ENCODE measurements at places on chromosomes 2 and 18. TPM values are rescaled to one million over a fixed set of nuclear protein-coding genes. Genes with fewer than 3 reads are reported as not detected.

GRCh38 chr2:112138159-112139032 lies at the start of gene FBLN7:
Gene FBLN7, plus strand, starts transcription at chr2:112138385. Its CDS starts 271 bp downstream, at chr2:112138656.
- DNase-seq, result peak; percentile 47

DNA sequence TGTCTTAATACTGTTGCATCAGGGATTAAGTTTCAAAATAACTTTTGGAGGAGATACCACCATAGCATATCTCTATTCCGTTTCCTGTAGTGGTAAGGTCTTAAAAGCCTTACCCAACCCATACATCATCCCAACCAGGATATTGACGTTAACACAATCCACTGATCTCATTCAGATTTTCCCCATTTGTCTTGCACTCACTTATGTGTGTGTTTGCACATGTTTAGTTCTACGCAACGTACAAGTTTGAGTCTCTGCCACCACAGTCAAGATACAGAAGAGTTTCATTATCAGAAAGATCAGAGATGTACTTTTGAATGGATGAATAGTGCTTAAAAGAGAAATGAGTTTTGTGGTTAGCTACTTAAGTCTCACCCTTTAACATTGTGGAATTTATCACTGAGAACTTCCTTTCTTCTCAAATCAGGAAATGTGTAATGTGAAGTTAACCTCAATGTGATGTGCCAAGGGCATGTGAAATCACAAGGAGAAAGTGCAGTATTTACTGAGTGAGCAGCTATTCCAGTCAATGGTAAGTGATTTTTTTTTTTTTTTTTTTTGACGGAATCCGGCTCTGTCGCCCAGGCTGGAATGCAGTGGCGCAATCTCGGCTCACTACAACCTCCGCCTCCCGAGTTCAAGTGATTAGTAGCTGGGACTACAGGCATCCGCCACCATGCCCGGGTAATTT lies 69.2 kb upstream of the EPHA4 start:
- no peak for DNase-seq

GRCh38 chr2:118861242-118861641 lies 13.8 kb upstream of the EN1 start:
- DNase-seq, result no peak

Gene ADRA2B
- total RNA-seq, result 3.1 TPM

GRCh38 chr18:71583252-71583651 lies 960.9 kb downstream of the CBLN2 start:
- DNase-seq, result no peak

GRCh38 chr2:80092474-80092873 lies 212.1 kb downstream of the LRRTM1 start:
- DNase-seq, result no peak

GRCh38 chr2:218756599-218757377 lies 25.2 kb upstream of the CYP27A1 start:
- DNase-seq, result no peak

GRCh38 chr2:37052600-37053332 lies 31.4 kb downstream of the HEATR5B start:
- peak; percentile 3 for DNase-seq

DNA sequence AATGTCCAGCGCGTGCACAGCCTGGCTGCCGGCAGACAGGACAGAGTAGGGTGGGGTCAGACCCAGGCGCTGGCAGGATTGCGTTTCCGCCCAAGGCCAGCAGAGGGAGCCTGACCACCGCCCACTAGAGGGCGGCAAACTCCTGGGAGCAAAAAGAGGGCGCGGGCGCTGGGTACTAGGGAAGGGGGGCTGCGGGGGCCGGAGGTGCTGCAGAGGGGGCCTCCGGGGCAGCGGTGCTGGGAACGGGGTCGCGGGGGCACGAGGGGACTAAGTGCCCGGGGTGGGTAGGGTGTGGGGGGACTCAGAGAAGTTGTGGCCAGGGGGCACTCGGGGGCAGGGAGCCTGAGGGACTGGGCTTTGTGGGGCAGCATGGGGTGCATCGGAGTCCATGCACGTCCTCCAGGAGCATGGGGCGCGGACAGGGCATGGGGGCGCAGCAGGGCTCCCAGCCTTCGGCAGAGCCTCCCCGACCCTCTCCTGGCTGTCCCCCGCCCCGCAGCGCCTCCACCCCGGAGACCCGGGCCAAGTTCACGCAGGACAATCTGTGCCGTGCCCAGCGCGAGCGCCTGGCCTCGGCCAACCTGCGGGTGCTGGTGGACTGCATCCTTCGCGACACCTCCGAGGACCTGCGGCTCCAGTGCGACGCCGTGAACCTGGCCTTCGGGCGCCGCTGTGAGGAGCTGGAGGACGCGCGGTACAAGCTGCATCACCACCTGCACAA lies 3.2 kb downstream of the TEKT4 start:
- DNase-seq, result peak; percentile 41

Gene PDIA6
- 126 TPM for total RNA-seq

- DNase-seq, result no peak
Observed at GRCh38 chr2:149191915-149192314, 138.5 kb upstream of the LYPD6 start.

DNA sequence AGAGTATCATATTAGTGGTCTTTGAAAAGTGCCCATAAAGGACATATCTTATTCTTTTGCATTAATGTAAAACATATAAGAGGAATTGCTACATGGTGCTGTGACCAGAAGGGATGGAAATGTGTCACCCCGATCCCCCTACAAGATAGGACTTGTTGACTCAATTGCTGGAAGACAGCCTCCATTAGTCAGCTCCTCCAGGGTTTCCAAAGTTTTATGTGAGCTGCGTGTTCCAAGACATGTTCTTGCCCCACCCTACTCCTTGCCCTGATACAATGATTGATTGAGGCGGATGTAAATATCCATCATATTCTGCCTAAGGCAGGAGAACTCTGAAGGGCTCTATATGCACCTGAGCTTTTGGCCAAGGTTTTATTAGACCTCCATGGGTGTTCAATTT lies 541.0 kb upstream of the ZEB2 start:
- no peak for DNase-seq

DNA sequence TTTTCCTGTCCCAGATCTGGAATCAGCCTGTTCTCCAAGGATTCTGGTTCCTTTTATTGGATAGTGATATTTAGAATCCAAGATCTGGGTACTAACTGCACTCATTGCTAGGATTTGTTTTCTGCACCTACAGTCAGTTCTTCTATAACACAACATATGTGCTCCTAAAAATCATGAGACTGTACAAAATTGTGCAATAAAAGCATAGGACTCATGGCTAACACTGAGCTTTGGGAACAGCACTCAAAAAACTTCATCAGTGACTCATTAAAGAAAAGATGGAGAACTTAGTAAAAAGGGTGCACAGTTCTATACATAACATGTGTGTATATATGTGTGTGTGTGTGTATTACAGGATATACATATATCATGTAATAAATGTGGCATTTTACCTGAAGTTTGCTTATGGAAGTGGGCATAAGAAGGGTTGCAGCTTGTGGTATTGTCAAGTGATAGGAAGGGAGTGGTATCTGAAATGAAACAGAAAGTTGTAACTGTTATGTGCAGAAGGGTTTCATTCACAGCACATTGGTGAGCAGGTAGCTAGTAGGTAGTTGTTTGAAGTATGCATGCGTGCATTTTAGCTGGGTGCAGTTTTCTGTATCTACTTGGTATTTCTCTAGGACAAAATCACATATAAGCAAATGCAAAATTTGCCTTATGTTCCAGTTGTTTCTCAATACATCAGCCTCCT lies 5.9 kb upstream of the SCYGR2 start:
- DNase-seq, result no peak

- DNase-seq, result no peak
Observed at GRCh38 chr18:76259711-76260110, 235.3 kb downstream of the ZNF516 start.

DNA sequence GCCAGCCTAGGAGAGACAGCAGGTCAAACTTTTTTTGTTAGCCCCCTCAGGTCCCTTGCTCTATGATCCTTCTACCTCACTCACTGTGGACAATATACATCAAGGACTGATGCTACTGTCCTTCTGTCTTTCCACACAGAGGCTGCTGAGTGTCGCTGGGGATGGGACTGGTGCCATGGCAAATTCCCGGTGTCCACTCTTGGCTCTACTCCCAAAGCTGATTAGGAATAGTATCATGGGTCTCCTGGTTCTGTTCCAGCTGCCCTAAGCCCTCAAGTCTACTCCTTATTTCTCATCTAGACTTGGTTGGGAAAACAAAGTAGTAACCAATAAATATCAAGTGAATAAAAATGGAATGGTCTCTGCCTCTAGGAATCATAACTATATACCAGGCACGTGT lies 441.3 kb downstream of the TGIF1 start:
- no peak for DNase-seq

Gene TRIM43
- total RNA-seq, result not detected

- DNase-seq, result no peak
Observed at GRCh38 chr18:78903436-78904178, 76.0 kb upstream of the SALL3 start.

Gene TTR
- total RNA-seq, result not detected

DNA sequence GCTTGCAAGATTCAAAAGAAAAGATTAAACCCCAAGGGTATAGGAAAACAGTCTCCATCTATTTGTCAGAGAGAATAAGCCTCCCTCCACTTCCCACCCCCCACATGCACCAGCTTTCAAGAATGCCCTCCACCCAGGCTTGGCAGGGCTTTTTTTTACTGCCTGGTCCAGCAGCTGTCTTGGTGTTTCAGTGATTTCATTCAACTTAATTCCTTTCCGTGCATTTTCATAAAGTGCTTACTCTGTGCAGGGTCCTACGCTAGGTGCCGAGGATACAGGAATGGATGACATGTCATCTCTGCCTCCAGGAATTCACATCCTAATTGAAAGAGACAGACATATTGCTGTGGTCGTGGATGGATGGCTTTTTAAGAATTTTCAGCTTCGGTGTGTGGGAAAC lies 117.9 kb downstream of the LRATD1 start:
- DNase-seq, result no peak

GRCh38 chr18:48795696-48796095 lies 155.1 kb downstream of the SMAD7 start:
- no peak for DNase-seq

DNA sequence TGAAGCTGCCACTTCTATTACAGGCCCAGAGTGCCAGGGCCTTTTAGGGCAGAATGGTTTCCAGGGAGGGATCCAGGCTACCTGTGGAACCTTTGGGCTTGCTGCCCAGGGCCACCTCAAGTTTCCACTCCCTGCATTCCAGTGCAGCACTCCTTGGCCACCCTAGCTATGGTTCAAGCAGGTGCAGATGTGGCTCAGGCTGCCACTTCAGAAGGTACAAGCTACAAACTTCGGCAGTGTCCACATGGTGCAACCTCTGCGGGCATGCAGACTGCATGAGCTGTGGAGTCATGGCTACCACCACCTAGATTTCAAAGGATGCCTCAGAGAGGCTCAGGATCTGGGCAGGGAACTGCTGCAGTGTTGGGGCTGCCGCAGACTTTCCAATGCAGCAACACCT lies 248.1 kb upstream of the UBE2E3 start:
- DNase-seq, result no peak

- DNase-seq, result no peak
Observed at GRCh38 chr2:239236808-239237205, 164.0 kb downstream of the HDAC4 start.

Gene MYO7B
- 0.32 TPM for total RNA-seq

DNA sequence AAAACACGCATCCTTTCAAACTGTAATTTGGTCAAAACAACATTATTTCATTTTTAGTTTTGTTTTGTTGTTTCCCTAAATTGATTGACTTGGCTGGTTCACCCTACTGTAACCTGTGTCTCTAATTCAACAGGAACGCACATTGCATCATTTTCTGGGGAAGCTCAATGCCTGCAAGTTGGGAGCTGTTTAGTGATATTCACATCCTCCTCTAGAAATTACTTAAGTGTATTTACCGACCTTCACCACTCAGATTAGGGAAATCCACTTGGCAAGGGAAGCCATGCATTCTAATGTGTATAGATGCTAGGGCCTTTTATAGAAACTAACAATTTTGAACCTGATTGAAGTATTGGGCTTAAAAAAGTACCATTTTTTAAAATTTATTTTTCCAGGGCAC lies 7.3 kb upstream of the TPO start:
- no peak for DNase-seq

DNA sequence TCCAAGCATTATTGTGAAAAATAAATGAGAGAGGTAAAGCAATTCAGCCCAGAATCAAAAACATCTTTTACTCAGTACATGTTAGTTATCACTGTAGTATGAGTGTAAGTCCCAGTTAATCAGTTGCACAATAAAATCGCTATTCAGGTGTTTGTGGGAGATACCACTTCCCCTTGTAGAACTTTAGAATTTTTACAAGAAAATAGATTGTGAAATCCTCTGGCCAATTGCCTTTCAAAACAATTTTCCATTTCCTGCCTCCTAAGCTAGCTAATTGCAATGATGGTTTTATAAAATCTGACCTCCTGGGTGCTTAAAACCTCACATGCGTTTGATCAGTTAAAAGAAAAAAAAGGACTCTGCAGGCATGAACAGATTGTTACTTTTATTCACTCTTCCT lies 332.5 kb downstream of the PID1 start:
- DNase-seq, result no peak

Gene RPE
- 89.7 TPM for total RNA-seq

Gene NAT8
- total RNA-seq, result 0.50 TPM

GRCh38 chr18:74595431-74595830 lies 2.2 kb upstream of the ZNF407 start:
- DNase-seq, result no peak

GRCh38 chr2:42054714-42055430 lies 7.1 kb downstream of the PKDCC start:
- DNase-seq, result no peak

- DNase-seq, result no peak
Observed at GRCh38 chr2:213818436-213818835, 534.2 kb downstream of the SPAG16 start.

GRCh38 chr2:85661139-85661858 lies 6.7 kb downstream of the SFTPB start:
- DNase-seq, result no peak

Gene RNF103
- total RNA-seq, result 22.2 TPM

DNA sequence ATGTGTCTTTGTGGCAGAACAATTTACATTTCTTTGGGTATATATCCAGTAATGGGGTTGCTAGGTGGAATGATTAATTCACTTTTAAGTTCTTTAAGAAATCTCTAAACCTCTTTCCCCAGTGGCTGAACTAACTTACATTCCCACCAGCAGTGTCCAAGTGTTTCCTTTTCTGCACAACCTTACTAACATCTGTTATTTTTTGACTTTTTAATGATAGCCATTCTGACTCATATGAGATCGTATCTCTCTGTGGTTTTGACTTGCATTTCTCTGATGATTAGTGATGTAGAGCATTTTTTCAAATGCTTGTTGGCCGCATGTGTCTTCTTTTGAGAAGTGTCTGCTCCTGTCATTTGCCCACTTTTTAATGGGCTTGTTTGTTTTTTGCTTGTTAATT lies 43.1 kb upstream of the PTH2R start:
- DNase-seq, result no peak

- DNase-seq, result no peak
Observed at GRCh38 chr2:13230221-13230620, 513.5 kb downstream of the TRIB2 start.

Gene COL4A3
- 20.2 TPM for total RNA-seq

Gene LDLRAD4
- total RNA-seq, result 6.3 TPM

GRCh38 chr18:49521216-49521835 lies 34.3 kb upstream of the C18orf32 start:
- no peak for DNase-seq

Measured in adrenal gland (tissue), 19 donors.